ENCODE measurements at places on chromosomes 3 and 15. TPM values are rescaled to one million over a fixed set of nuclear protein-coding genes. Genes with fewer than 3 reads are reported as not detected.
A peak's percentile ranks its signal among the peaks of the same experiment; 100 is the strongest.

GRCh38 chr15:80638553-80639167, 56.5 kb upstream of the ABHD17C start:
- DNase-seq, result peak; percentile 32

- DNase-seq, result no peak
Observed at GRCh38 chr15:81211376-81211775, 14.7 kb downstream of the IL16 start.

GRCh38 chr3:45979378-45979777, 16.2 kb downstream of the FYCO1 start:
- DNase-seq, result no peak

DNA sequence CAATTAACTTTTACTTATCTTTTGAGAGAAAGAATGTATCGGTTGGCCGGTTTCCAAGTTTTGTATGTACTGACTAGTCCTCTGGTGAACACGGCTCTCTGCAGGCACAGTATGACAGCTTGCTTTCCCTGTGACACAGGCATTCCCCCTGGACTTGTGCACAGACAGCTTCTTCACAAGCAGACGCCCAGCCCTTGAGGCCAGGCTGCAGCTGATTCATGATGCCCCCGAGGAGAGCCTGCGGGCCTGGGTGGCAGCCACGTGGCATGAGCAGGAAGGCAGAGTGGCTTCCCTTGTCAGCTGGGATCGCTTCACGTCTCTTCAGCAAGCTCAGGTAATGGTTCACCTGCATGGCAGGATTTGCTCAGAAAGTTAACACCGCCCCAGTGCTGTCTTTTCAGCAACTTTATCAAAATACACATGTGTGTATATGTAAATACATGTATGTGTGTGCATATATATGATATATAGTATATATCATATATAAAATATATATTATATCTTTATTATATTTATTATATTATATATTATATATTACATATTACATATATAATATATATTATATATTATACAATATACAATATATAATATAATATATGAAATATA, 25.5 kb downstream of the FAN1 start:
- DNase-seq, result no peak

DNA sequence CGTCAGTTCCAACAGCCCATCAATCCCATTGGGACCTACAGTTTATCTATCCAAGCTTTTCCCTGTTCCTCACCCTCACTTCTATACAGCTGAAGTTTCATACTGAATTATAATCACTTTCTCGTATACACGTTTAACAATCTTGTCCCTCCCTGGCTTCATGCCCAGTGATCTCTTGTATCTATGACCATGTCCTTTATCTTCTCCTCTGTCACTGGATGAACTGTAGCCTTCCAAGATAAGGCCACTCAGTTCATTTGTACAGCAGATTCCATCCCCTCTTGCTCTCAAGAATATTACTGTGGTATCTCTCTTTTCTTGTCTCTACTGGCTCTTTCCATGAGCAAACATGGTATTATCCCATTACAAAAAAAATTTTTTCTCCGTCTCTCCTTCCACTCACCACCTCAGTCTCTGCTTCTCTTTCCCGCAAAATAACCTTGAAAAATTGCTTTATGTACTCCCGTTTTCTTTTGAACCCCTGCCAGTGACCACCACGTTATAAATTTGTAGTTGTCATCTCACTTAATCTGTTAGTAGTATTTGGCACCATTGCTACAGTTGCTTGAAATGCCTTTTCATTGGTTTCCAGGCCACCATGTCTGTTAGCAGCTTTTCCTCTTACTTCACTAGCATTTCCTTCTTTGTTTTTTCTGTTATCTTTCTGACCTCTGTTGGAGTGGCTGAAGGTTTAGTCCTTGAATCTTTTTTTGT, 9.4 kb downstream of the CTNNB1 start:
- peak; percentile 3 for DNase-seq

DNA sequence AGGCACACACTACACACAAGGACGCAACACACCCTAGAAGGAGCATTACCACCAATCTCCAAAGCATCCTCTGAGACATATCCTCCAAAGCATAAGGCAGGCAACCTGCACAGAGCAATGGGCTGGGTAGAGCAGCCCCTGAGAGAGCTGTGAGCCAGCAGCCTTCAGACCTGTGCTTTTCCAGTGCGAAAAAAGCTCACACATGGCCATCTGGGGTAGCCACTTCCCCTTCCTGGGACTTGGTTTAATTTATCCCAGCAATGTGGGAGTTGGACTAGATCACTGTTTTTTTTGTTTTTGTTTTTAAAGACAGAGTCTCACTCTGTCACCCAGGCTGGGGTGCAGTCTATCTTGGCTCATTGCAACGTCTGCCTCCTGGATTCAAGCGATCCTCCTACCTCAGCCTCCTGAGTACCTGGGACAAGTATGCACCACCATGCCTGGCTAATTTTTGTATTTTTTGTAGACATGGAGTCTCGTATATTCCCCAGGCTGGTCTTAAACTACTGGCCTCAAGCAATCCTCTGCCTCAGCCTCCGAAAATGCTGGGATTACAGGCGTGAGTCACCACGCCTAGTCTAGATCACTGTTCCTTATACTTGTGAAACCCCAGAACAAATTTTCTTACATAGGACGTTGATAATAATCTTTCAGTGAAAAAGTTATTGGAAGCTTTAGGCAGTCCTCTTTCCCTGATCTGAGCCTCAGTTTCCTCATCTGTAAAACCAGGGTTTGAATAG, 18.9 kb downstream of the PTPN23 start:
- no peak for DNase-seq

DNA sequence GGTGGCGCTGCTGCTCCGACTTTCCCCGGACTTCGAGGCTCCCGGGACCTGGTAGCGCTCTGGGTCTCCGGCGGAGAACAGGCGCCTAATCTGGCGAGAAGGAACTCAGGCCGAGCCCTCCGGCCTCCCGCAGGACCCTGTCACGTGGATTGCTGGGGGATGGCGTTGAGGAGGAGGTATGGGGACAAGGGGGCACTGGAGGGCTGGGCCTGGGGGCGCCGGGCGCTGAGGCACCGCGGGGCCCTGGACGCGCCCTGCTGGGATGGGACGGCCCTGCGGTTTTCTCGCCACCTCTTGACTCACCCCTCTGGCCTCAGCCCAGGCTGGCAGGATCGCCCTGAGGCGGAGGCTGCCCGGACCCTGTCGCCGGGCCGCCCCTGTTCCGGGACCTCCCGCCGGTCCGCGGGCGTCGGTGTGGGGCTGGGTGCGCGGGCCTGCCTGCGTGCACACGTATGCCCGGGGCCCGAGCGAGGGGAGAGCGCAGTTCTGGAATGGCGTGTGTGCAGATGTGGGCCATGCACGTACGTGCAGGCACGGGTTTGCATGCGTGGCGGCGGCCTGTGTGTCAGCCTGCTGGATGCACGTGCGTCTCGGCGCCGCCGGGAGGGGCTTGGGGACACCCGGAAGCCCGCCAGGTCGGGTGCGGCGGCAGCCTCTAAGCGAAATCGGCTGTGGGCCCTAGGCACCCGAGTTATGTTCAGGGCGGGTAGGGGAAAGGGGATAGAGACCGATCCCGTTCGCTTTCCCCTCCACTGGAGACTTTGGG, 752 bp downstream of the C15orf39 start:
- peak; percentile 76 for DNase-seq

GRCh38 chr3:136106101-136106500, 90.0 kb downstream of the MSL2 start:
- peak; percentile 91 for DNase-seq

- no peak for DNase-seq
Observed at GRCh38 chr3:9682096-9682495, 21.5 kb upstream of the CPNE9 start.

GRCh38 chr15:60351066-60351465, 46.7 kb downstream of the ANXA2 start:
- no peak for DNase-seq

GRCh38 chr3:168539909-168540308, 444.2 kb upstream of the GOLIM4 start:
- DNase-seq, result no peak

DNA sequence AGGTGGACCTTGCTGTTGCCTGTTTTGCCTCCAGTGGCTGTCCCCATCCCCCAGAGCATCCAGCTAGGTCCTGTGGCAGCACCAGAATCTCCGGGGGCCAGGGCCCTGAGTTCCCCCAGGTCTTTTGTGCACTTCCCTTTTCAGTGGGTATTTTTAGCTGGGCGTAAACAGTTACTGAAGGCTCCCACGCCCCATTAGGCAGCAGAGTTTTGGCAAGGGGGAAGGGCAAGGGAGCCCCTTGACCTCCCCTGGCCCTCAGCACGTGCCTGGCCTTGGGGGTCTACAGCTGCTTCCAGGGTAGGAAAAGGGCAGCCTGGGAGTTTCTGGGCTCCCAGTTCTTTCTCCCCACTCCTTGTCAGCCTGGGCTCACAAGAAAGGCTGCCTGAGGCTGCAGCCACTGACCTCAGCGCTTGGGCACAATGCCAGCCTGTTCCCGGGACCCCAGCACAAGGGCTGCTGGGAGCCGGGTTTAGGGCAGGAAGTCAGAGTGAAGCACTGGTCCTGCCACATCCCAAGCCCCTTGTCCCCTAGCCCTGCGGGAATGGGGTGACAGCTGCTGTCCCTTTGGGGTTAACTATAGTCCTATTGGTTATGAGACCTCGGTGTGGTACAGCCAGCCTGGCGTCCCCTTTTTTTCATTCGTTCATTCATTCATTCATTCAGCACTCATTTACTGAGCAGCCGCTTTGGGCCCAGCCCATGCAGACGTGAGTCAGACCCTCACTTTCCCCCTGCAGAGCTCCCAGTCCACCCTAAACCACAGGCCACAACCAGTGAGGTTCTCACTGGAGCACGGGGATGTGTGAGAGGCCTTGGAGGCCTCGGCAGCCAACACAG, 8.4 kb downstream of the CSK start:
- peak; percentile 60 for DNase-seq

CCDC12 gene
- total RNA-seq, result 22.7 TPM

MASP1 gene
- 2.3 TPM for total RNA-seq
